ENCODE measurements at places on chromosomes 6 and 20.

- DNase-seq, result no peak
These were observed 216.9 kb downstream of the DOK5 start for GRCh38 chr20:54692168-54692887.

DNA sequence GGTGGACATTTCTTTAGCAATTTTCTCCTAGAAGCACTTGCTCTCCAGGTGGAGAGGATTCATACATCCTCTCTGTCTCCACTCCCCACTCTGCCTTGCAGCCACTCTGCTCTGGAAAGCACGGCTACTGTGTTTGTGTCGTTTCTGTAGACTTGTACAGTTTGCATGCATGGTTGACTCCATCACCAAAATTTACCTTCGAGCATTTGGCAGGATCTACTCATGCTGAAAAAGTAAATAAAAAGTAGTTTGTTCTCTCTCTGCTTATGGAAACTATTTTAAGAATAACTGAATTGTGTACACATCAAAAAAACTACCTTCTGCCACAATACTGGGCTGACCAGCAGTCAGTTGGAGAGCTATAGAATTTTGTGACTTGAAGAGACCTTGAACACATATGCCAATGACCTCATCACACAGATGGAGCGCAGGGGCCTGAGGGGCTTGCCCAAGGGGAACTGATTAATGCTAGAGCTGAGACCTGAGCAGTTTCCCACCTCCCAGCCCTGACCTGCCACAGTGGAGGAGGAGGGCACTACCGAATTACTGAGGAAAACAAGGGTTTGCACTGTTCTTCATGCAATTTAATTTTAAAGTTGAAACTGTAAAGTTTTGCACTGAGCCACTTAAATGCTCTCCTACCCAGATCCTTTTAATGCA is 33.7 kb upstream of the FOXQ1 start:
- DNase-seq, result no peak

DNA sequence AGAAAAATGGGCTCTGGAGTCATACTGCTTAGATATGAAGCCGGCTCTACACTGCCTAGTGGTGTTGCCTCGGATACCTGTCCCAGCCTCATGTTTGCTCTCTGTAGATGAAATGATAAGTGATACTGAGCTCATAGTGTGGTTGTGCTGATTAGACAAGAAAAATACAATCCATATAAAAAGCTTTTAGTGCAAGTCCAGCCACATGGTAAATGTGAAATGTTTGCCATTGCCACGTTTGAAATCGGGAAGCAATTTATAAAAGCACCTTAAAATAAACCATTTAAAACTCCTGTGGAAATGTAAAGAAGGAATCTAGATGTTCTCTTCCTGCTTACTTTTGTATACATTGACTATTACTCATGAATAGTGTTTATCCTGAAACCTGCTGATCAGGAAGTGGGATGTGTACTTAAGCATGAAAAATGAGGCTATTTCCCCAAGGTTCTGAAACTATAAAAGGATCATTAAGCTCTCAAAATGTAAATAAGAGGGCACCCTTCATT is 13.1 kb upstream of the PBOV1 start:
- DNase-seq, result no peak

DNA sequence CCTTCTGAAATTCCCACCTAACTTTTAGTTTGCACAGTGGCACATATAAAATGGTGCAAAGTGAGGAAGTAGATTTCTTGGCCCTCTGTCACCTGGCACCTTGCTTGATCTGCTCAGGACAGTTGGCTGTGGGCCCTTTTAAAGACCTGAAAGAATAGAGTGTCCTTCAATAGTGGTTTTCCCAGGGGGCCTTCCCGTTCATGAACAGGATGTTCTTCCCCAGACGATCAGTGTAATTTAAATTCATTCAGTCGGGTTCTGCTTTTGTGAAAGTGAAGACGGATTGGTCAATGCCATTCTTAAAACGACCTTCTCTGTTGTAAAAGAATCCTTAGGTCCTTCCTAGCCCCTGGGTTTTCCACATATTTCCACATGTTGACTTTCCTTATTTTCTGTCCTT is 178.5 kb downstream of the SASH1 start:
- DNase-seq, result no peak

DNA sequence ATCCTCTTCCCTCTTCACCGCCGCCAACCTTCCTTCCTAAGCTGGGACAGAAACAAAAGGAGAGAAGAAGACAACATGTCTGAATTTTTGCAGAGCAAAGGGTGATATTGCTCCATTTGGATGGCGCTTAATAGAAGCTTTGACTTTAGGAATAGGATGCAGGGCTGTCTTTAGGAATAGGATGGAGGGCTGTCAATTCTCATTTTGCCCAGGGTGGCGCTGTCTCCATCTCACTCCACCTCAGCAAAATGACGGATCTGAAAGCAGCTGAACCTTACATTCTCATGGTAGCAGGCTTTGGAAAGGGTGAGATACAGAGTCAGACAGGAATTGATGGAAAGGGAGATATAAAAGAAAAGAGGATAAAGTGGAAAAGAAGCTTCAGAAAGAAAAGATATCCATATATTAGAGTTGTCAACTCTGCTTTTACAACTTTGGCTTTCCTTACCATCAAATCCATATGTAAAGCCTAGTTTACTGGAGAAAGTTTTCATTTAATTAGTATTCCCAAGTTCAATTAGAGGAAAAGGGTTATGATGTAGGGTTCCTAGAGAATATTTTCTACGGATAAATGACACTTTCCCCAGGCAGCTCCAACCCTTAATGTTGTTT is 2.4 kb downstream of the MTCL3 start:
- peak; percentile 69 for DNase-seq

GRCh38 chr6:17015551-17016381 is 86.1 kb upstream of the STMND1 start:
- DNase-seq, result peak; percentile 30

DNA sequence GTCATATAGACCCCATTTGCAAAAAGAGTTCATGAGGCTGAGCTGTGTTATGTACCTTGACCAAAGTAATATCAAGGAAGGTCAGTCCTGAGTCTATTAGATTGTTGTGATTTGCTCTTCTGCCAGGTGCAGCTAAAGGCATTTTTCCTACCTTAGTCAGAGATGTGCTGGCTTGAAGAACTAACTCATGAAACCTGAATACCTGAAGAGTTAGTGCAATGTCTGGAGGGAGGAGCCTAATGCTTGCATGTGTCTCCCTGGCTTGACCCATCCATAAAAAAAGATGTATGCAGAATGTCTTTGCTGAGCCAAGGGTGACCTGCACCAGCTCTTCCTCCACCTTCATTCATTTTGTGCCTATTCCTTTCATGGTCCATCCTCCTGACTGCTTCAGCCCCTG is 742.0 kb downstream of the KIF16B start:
- DNase-seq, result no peak

- no peak for DNase-seq
These were observed 53.0 kb upstream of the SUPT3H start for GRCh38 chr6:45430590-45431202.

GRCh38 chr6:149032599-149033405 is 284.7 kb upstream of the TAB2 start:
- DNase-seq, result peak; percentile 73

- DNase-seq, result no peak
These were observed 7.7 kb upstream of the PTGIS start for GRCh38 chr20:49575551-49576060.

- DNase-seq, result no peak
These were observed 21.0 kb downstream of the PHACTR3 start for GRCh38 chr20:59625214-59625922.
